CD14-positive monocyte (primary cell): ENCODE measurements at places on chromosomes 11 and 22. TPM values are rescaled to one million over a fixed set of nuclear protein-coding genes. Genes with fewer than 3 reads are reported as not detected.

OR5P2 gene
- polyA plus RNA-seq = not detected

APOL5 gene
- polyA plus RNA-seq = not detected in 2 replicates

KCNJ11 gene
- not detected for polyA plus RNA-seq

MMP20 gene
- polyA plus RNA-seq = not detected

PLA2G3 gene
- polyA plus RNA-seq = not detected in 2 replicates

PAFAH1B2 gene
- 25.1 TPM for polyA plus RNA-seq

DAGLA gene
- polyA plus RNA-seq = 0.73 TPM

PNPLA3 gene
- polyA plus RNA-seq = not detected

GRCh38 chr11:85164743-85165142, 462.4 kb downstream of the DLG2 start:
- H3K4me3 ChIP-seq = no peak overlapping the region
- H3K27ac ChIP-seq = no peak overlapping the region
- H3K36me3 ChIP-seq = no peaks in the 10 kb centered on the region

DNA sequence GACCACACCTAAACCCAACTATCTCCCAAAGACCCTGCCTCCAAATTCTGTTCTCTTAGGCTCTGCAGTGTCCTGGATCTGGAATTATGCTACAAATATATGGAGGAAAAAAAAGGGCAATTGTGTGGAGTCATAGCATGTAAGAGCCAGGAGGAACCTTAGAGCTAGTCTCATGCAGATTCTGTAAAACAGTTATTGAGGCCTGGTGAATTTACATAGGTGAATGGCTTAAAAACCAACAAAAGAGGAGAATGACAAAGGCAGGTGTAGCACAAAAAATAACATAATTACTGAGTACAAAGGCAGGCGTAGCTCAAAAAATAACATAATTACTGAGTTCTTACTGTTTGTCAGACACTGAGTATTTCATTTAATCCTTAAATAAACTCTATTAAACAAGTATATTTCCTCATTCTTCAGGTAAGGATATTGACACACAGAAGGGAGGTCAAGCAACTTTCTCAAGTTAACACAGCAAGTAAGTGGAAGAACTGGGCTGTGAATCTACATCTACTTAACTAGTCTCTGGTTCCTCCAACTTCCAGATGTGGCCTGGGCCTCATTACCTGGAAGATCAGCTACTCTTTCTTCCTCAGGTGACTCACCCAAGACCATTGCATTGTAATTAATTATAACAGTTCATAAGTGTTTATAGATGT, 938.9 kb upstream of the TENM4 start:
- H3K4me1 ChIP-seq = no peaks in the 10 kb centered on the region
- H3K4me3 ChIP-seq = no peak overlapping the region
- DNase-seq = no peak
- H3K36me3 ChIP-seq = no peaks in the 10 kb centered on the region
- H3K27me3 ChIP-seq = no peaks in the 10 kb centered on the region

DNA sequence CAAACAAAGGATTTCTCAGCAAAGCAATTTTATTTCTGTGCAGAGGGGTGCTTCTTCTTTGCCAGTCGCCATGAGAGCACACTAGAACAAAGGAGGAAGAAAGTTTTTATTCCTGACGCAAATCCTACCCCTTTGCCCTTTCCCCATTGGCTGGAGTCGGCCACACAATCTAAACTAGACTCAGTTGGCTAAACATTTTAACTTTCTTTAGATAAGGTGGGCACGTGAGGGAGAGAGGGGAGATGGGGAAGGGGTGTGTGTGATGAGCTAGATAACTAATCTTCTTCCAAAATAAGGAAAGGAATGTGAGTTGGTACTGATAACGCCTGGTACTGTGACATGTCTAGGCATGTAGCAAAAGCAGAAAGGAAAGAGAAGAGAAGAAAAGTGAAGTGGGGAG, 626 bp downstream of the TRIM22 start:
- peak overlapping the region; percentile 100 for H3K4me3 ChIP-seq
- no peaks in the 10 kb centered on the region for H3K27me3 ChIP-seq
- peaks cover 22% of the 10 kb centered on the region for H3K36me3 ChIP-seq
- H3K27ac ChIP-seq = peak overlapping the region; percentile 81

- DNase-seq = no peak
- no peaks in the 10 kb centered on the region for H3K4me1 ChIP-seq
Measured at GRCh38 chr11:96114178-96115064, 190.5 kb upstream of the MTMR2 start.

DNA sequence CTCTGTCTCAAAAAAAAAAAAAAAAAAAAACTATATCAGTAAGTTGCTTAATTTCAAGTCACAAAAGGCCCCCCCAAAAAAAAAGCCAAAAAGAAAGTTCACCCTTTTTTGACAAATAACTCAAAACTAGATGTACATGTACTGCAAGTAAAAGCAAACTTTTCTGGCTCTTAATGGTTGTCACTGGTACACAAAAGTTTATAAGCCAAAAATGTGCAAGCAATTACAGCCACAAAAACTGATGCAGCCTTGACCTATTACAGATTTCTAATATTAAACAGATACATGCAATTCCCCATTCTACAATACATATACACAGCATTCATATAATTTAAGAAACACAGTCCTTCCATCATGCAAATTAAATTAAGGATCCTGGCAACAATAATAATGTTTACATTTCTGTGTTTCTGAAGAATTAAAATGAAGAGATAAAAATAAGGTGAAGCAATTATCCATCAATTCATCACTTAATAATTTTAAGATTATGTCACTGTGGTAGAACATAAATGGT, 18.6 kb downstream of the PICALM start:
- H3K4me3 ChIP-seq = no peak overlapping the region
- H3K36me3 ChIP-seq = no peaks in the 10 kb centered on the region
- no peak overlapping the region for H3K27ac ChIP-seq
- H3K27me3 ChIP-seq = no peaks in the 10 kb centered on the region

DNA sequence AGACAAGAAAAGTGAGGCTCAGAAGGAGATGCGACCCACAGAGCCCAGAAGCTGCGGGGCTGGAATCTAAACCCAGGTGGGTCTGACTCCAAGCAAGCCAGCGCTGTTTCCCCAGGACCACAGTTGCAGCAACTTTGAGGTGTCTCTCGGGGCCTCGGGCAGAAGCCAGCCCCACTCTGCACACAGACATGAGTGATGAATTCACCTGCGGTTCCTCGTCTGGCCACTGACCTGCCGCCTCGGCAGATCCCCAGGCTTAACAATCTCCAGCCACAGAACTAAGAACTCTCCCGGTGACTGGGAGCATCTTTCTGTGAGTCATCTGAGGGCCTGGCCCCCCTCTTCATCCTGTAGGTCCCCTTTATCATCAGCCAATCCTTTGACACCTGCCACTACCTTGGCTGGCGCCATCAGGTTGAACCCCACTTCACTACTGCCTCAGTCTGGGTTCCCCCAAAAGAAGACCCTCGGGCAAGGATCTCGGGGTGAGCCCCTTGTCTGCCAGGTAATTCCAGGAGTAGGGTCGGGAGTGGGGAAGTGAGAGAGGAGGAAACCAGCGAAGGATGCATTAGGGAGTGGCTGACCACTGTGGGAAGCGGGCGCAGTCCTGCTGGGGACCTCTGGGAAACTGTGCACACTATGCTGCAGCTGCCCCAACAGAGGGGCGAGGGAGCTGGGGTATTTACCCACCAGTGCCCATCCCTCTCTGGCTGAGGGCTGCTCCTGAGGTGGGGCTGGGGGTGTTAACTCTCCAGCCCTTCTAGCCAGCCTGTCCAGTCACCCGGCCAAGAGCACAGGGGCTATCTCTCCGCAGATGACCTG, 33.0 kb upstream of the MN1 start:
- DNase-seq = no peak
- no peaks in the 10 kb centered on the region for H3K36me3 ChIP-seq
- H3K4me1 ChIP-seq = no peaks in the 10 kb centered on the region
- no peak overlapping the region for H3K4me3 ChIP-seq
- no peak overlapping the region for H3K27ac ChIP-seq
- no peaks in the 10 kb centered on the region for H3K27me3 ChIP-seq

DNA sequence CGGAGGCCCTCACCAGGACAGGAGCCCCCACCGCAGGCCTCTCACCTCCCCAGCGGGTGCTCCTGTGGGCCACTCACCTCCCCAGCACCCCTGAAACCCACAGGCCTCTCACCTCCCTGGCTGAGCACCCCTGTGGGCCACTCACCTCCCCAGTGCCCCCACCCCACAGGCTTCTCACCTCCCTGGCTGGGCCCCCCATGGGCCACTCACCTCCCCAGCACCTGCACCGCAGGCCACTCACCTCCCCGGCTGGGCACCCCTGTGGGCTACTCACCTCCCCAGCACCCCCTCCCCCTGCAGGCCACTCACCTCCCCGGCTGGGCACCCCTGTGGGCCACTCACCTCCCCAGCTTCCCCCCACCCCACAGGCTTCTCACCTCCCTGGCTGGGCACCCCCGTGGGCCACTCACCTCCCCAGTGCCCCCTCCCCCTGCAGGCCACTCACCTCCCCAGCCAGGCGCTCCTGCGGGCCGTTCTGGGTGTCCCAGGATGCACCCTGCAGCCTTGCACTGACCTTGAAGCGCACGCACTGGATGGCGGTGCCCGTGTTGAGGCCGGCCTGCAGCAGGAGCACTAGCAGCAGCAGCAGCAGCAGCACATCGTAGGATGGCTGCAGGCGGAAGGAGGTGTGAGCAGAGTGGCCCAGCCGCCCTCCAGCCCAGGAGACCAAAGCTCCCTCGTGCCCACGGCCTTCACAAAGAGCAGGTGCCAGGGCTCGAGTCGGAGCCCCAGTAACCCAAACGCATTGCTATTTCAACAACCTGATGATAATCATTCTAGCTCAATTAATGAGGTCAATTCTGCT, 5.7 kb upstream of the TTLL8 start:
- peaks cover 19% of the 10 kb centered on the region for H3K4me1 ChIP-seq
- no peak for DNase-seq
- peaks cover under 1% of the 10 kb centered on the region for H3K27me3 ChIP-seq
- H3K36me3 ChIP-seq = no peaks in the 10 kb centered on the region

DNA sequence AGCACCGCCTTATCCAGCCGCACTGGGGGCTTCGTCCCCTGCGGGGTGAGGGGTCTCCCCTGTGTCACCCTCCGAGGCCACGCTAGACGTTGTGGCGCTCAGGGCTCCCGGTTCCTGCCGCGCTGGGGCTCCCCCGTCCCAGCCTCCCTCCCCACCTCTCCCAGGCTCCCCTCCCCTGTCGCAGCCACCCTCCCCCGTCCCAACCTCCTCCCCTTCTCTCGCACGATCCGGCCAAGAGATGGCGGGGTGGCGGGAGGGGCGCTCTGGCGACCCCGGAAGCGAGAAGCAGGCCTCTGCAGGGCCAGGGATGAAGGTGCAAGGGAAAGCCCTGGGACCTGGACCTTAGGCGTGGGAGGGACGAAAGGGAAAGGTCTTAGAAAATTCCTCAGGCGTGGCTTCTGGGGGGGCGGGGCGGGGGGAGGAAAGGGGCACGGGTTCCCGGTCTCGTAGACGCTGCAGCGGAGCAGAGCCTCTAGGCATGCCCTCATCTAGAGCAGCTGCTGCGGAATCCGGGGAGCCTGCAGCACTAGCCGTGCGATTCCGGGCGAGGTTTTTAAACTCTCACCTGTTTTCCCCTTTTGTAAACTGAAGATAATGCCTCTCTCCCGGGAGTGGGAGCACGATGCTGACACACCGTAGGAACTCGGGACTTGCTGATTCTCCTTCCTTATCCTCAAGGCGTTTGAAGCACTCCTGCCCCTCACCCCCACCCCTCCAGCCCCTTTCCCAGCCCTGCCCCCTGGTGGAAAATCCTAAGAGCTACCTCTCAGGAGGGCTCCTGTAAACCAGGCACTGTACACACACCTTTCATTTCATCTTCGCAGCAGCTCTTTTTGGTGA, 14.4 kb downstream of the KCNJ5 start:
- H3K4me1 ChIP-seq = peaks cover 57% of the 10 kb centered on the region
- H3K36me3 ChIP-seq = no peaks in the 10 kb centered on the region
- no peaks in the 10 kb centered on the region for H3K27me3 ChIP-seq
- no peak for DNase-seq

GRCh38 chr11:121494355-121495099, 41.8 kb upstream of the SORL1-AS1 start:
- no peak overlapping the region for H3K27ac ChIP-seq
- H3K4me1 ChIP-seq = peaks cover 12% of the 10 kb centered on the region
- H3K27me3 ChIP-seq = no peaks in the 10 kb centered on the region
- no peak overlapping the region for H3K4me3 ChIP-seq
- peaks cover 94% of the 10 kb centered on the region for H3K36me3 ChIP-seq
